Fibroblast of mammary gland (primary cell): ENCODE measurements at places on chromosomes 6 and 20.

DNA sequence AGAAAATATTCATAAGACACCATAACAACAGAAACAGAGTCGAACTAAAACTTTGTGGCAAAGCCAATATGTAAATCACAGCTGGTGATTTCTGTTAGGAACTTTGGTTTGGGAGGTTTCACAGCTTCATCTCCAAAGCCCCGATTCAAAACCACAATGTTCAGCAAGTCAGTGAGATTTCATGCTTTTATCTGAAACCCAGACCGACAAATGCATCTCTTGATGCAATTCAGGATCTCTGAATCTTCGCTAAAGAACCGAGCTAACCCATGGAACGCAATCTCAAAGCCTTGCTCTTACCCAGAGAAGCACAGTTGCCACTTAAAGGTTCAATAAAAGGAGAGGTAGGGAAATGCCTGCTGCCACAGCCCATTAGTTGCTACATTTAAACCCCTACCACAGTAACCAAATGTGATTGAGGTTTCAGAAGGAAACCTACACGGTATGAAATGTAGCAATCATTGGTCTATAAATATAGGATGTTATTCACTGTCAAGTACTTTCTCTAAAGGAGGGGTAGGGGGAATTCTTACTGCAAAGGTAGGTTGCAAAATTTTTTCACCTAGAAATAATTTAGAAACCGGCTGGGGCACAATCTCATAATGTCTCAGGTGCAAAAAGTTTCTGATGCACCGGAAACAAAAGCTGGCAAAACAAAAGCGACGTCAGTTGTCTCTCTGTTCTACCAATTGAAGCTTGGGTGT lies 381.0 kb upstream of the ARID1B start:
- DNase-seq = no peak

DNA sequence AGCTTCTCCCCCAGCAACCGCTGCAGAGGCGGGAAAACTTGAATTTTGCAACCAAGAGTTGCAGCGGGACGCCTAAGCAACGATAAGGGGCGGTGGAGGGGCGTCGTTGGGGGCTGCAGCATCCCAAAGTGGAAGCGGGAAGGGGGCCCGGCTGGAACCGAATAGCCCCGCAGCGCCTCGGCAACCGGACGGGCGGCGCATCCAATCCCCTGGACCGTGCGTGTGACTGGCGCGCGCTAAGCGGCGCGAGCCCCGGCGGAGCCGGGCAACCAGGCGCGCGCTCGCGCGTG lies 670 bp upstream of the PARD6B start:
- no peak for DNase-seq

- DNase-seq = peak; percentile 80
These were observed 121.1 kb downstream of the TRIM27 start for GRCh38 chr6:28802417-28803336.

DNA sequence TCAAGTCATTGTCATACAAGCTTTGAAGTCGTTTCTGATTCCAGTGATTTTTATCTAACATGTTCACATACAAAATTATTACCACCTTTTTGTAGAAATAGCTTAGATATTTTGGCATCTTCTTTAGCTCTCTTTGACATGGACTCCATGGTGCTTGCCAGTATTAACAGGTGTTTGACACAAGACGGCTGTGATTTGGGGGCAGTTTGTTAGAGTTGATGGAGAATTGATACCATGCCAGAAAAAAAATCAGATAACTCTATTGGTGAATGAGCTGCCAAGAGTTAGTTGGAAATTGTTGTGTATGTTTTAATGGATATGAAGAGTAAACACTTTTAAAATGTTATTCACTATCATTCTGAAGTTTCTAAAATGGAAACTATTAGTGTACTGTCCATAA lies 146.6 kb upstream of the LAMP5 start:
- no peak for DNase-seq

DNA sequence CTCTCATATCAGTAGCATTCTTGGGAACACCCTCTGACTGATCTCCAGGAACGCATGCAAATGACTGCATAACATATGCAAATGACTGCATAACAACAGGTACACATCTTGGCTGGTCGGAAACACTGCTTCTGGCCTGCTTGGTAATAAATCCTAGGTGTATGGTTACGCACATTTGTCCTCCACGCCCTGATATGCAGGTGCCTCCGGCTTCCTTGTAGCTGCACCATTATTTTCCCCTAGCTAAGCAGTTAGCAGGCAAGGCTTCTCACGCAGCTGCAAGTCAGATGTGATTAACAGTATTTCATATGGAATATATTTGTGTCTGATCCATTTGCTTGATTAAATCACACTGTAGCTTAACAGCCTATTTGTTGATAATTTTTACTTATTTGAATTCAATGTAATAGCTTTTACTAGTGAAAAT lies 5.9 kb downstream of the RPS6KA2 start:
- DNase-seq = no peak

DNA sequence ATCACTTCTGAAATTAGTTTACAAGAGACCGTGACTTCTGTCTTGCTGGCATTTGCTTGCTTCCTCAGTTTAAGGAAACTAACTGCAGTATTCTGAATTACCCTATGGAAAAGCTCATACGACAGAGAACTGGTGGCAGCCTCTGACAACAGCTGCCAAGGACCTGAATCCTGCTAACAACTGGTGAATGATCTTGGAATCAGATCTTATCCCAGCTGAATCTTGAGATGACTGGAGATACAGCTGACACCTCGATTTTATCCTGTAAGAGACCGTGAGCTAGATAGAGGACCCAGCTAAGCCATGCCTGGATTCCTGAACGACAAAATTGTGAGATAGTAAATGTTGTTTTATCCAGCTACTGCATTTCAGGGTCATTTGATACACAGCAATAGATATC lies 202.3 kb downstream of the OGFRL1 start:
- DNase-seq = no peak
